ENCODE measurements at places on chromosomes 13 and 19.

- DNase-seq = no peak
Observed at GRCh38 chr13:68124437-68125086, 894.4 kb upstream of the PCDH9 start.

DNA sequence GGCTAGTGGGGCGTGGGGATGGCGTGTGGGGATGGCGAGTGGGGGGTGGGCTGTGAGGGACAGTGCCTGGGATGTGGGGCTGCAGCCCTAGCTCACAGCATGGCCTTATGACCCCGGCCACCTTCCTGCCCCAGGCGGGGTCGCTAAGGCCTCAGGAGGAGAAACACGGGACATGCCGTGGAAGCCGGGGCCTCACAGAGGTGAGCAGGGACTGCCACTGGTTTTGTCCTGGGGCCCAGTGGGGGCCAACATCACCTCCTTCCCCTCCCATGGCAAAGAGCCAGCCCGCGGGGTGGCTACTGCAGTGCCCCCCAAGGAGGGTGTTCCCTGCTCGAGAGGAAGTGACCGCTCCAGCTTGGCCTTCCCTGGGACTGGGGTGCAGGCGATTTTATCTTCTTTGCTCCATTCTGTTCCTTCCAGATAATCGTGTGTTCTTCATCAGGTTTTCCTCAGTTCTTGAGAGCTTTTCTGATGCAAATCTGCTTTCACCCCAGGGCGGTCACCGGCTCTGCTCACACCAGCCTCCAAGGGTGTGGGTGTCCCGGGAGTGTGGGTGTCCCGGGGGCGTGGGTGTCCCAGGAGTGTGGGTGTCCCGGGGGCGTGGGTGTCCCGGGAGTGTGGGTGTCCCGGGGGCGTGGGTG, 1.2 kb downstream of the F7 start:
- no peak for DNase-seq

DNA sequence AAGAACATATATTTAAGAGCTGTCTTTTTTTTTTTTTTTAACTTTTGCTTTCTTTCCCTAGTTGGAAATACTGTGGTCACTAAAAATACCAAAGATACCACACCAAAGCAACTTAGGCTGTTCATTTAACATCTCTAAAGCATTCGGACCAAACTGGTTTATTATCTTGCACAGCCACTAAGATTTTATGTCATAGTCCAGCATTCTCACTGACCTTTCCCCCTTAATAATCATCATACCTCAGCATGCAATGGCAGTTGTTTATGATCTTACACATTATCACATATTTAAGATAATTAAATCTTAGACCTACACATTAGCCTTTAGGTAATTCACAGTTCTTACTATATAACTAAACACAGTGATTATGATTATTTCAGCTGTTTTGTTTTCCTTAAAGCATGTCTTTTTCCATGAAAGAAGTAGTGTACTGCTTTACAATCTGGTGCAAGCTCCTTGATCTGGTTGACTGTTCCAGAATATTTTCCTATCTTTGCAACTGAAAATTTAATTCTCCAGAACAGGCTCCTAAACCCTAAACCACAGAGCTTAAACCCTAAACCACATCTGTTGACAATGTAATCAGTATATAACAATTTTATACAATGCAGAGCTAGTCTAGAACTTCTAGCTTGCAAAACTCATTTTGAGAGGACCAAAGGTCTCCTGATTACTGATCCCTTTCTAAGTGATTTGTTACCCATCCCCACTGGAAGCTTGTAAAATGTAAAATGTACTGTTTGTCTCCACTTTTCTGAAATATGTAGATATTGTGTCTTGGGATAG, 74.2 kb downstream of the CDK8 start:
- no peak for DNase-seq

DNA sequence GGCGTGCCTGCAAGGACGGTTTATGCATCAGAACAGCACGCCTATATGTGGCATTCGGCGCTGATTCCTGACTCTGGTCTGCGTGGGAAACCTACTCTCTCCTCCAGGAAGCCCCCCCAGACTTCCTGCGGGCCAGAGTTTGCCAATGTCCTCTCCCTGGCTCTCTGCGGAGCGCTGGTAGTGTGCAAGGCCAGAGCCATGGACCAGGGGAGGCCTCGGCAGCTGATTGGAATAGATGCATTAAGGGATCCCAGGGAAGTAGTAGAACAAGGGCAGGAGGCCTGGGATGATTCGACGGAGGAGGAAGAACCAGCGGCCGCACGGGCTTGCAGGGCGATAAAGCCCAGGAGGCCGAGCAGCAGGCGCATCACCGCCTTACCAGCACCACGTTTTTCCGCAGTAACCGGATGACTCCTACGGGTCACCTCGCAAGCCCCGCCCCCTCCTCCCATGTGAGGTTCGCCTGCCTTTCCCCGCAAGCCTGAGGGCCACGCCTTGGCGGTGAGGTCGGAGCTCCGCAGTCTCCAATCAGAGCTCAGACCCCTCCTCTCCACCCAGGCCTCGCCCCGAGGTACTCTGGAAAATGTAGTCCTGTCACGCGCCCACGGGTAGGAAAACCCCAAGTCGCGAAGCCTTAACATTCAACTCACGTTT, 5.0 kb downstream of the CLEC11A start:
- DNase-seq = peak; percentile 66

DNA sequence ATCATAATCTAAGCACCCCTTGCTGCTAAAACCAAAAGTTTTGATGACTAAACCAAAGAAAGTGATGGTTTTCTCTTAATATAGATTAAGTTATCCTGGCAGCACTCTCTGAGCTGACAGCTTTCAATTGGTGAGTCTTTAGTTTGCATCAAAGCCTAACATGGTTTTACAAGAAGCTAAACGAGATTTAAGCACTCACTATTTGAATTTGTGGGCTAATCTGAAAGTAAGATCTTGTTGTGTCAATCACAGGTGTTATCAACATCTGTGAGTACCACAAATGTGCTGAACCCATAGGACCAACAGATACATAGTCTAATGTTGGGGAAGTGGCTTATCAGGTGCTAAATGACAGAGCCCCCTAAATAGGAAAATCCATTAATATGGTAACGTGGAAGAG, 223.9 kb downstream of the LHFPL6 start:
- no peak for DNase-seq

- no peak for DNase-seq
Observed at GRCh38 chr19:10963865-10964264, 3.0 kb downstream of the SMARCA4 start.

GRCh38 chr13:32414580-32414979, 13.3 kb downstream of the N4BP2L1 start:
- DNase-seq = no peak

DNA sequence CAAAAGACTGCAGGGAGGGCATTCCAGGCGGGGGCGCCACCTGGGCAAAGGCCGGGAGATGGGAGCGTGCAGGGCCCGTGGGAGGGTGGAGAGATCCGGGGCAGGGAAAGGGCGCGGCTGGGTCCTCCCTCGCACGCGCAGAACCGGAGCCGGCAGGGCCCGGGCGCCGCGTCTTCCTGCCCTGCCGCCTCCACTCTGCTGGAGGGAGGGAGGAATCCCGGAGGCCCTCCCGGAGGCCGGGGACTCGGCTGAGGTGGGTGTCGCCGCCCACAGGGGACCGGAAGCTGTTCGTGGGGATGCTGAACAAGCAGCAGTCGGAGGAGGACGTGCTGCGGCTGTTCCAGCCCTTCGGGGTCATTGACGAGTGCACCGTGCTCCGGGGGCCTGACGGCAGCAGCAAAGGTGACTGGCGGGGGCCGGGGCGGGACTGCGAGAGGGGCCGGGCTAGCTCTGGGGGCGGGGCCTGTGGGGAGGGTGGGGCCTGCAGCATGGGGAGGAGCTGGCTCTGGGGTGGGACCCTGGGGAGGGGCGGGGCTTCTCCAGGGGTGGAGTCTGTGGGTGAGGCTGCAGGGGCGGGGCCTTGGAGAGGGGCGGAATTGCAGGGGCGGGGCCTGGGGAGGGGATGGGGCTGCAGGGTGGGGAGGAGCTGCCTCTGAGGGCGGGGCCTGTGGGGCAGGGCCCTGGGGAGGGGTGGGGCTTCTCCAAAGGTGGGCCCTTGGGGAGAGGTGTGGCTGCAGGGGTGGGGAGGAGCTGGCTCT, 51.3 kb downstream of the CELF5 start:
- peak; percentile 94 for DNase-seq

Data from CD4-positive, alpha-beta T cell treated with Interferon alpha-2 for 1 hour (primary cell).